Vein endothelial cell (primary cell): ENCODE measurements at places on chromosomes 7 and 10. TPM values are rescaled to one million over a fixed set of nuclear protein-coding genes. Genes with fewer than 3 reads are reported as not detected.

The CPN1 gene
- not detected in 2 replicates for total RNA-seq

The FIS1 gene
- 153 and 200 TPM in 2 replicates for total RNA-seq

The CNTNAP2 gene
- total RNA-seq = not detected in 2 replicates

The DBF4 gene
- total RNA-seq = 14.7 and 29.2 TPM in 2 replicates

The OTUD1 gene
- total RNA-seq = 5.2 and 5.6 TPM in 2 replicates

The INA gene
- total RNA-seq = 0.33 and 0.48 TPM in 2 replicates

The NUTM2A gene
- 0.48 and 0.65 TPM in 2 replicates for total RNA-seq

The UROS gene
- 61.1 and 62.1 TPM in 2 replicates for total RNA-seq

The NFE2L3 gene
- total RNA-seq = 40.2 and 60.8 TPM in 2 replicates

The XRCC2 gene
- total RNA-seq = 2.9 and 6.0 TPM in 2 replicates

The SEMA4G gene
- total RNA-seq = 1.9 and 2.9 TPM in 2 replicates

The CYP26C1 gene
- total RNA-seq = 1.3 and 2.5 TPM in 2 replicates

The ACTL6B gene
- not detected in 2 replicates for total RNA-seq

The LIPN gene
- total RNA-seq = not detected in 2 replicates

The PIK3AP1 gene
- total RNA-seq = 0.33 and 0.38 TPM in 2 replicates

The ACSM6 gene
- not detected in 2 replicates for total RNA-seq

The MYO3A gene
- total RNA-seq = not detected in 2 replicates

The ZNF37A gene
- 8.8 and 13.2 TPM in 2 replicates for total RNA-seq

The CACUL1 gene
- total RNA-seq = 34.6 and 42.1 TPM in 2 replicates

The ENTPD7 gene
- total RNA-seq = 24.8 and 27.6 TPM in 2 replicates

The EGR2 gene
- total RNA-seq = 0.10 and 0.33 TPM in 2 replicates

The HTR5A gene
- not detected in 2 replicates for total RNA-seq

The GDI2 gene
- 629 and 694 TPM in 2 replicates for total RNA-seq

The CLRN3 gene
- not detected in 2 replicates for total RNA-seq

The TYW1B gene
- 4.2 and 4.9 TPM in 2 replicates for total RNA-seq

The GRB10 gene
- total RNA-seq = 126 and 156 TPM in 2 replicates

The ZNF277 gene
- 43.0 and 51.0 TPM in 2 replicates for total RNA-seq

The TWNK gene
- 5.3 and 5.6 TPM in 2 replicates for total RNA-seq

The AKR1D1 gene
- not detected in 2 replicates for total RNA-seq

The SPDYE6 gene
- total RNA-seq = 0.33 TPM in 1 of 2 replicates, not detected in the other

The MYL10 gene
- not detected in 2 replicates for total RNA-seq

The CRTAC1 gene
- total RNA-seq = 1.3 and 3.4 TPM in 2 replicates
